ENCODE measurements at places on chromosomes 3 and 15. TPM values are rescaled to one million over a fixed set of nuclear protein-coding genes. Genes with fewer than 3 reads are reported as not detected.

The EXD1 gene
- not detected for total RNA-seq

The SCAANT1 gene
- not detected for total RNA-seq

The TLNRD1 gene
- 20.3 TPM for total RNA-seq

The TIMP4 gene
- 4.4 TPM for total RNA-seq

The CPN2 gene
- total RNA-seq = not detected

The DUOX2 gene
- total RNA-seq = not detected

The HTR3E gene
- total RNA-seq = not detected

The GATM gene
- 2.1 TPM for total RNA-seq
